HepG2 (cell line): ENCODE measurements at places on chromosomes 5 and 9. TPM values are rescaled to one million over a fixed set of nuclear protein-coding genes. Genes with fewer than 3 reads are reported as not detected.
A peak's percentile ranks its signal among the peaks of the same experiment; 100 is the strongest.

Gene TLX3
- polyA plus RNA-seq = not detected in 2 replicates

Gene CBY3
- not detected in 2 replicates for polyA plus RNA-seq

Gene ANKDD1B
- polyA plus RNA-seq = 0.12 and 0.16 TPM in 2 replicates

Gene FRMD3
- polyA plus RNA-seq = 1.9 and 3.2 TPM in 2 replicates

Gene MARCOL
- polyA plus RNA-seq = not detected in 2 replicates

Gene MORN5
- polyA plus RNA-seq = not detected in 2 replicates

Gene HAPLN1
- polyA plus RNA-seq = not detected in 2 replicates

Gene CARTPT
- not detected in 2 replicates for polyA plus RNA-seq

Gene IDNK
- 2.7 and 3.1 TPM in 2 replicates for polyA plus RNA-seq

Gene GDNF
- 0.17 and 0.24 TPM in 2 replicates for polyA plus RNA-seq

Gene BNIP1
- polyA plus RNA-seq = 10.0 and 13.2 TPM in 2 replicates

Gene RLN2
- not detected in 2 replicates for polyA plus RNA-seq

Gene FOXE1
- polyA plus RNA-seq = not detected in 2 replicates

- DNase-seq = no peak
- H3K36me3 ChIP-seq = no peaks in the 10 kb centered on the region
- no peak overlapping the region for H3K4me3 ChIP-seq
- H3K27me3 ChIP-seq = no peaks in the 10 kb centered on the region
Measured at GRCh38 chr9:3059781-3060468, 216.0 kb upstream of the PUM3 start.

DNA sequence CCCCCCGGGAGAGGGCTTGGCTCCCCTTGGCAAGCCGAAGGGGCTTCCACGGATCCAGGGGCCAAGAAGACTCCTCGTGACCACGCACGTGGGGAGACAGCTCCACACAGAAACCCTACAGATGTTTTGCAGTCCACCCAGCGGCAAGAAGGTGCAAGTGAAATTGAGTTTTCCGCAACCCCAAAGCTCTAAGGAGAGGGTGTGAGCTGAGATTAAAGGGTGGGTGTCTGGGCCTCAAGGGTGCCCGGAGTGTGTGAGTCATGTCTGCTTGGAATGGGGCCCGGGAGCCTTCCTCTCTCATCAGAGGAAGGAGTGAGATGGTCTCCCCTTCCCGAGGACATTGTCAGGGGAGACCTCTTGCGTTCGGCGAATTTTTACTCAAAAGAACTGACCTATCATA is 79.1 kb downstream of the OLFM1 start:
- no peak for DNase-seq
- peaks cover 9% of the 10 kb centered on the region for H3K27me3 ChIP-seq
- H3K4me1 ChIP-seq = no peaks in the 10 kb centered on the region
- H3K27ac ChIP-seq = no peak overlapping the region
- H3K36me3 ChIP-seq = no peaks in the 10 kb centered on the region

- DNase-seq = no peak
- 0 out of 3 replicates have a peak, but pooled peaks cover 4% of the 10 kb centered on the region for H3K27me3 ChIP-seq
- no peak overlapping the region for H3K27ac ChIP-seq
- no peak overlapping the region for H3K4me3 ChIP-seq
Measured at GRCh38 chr9:86601697-86602096, 247.5 kb upstream of the TUT7 start.

DNA sequence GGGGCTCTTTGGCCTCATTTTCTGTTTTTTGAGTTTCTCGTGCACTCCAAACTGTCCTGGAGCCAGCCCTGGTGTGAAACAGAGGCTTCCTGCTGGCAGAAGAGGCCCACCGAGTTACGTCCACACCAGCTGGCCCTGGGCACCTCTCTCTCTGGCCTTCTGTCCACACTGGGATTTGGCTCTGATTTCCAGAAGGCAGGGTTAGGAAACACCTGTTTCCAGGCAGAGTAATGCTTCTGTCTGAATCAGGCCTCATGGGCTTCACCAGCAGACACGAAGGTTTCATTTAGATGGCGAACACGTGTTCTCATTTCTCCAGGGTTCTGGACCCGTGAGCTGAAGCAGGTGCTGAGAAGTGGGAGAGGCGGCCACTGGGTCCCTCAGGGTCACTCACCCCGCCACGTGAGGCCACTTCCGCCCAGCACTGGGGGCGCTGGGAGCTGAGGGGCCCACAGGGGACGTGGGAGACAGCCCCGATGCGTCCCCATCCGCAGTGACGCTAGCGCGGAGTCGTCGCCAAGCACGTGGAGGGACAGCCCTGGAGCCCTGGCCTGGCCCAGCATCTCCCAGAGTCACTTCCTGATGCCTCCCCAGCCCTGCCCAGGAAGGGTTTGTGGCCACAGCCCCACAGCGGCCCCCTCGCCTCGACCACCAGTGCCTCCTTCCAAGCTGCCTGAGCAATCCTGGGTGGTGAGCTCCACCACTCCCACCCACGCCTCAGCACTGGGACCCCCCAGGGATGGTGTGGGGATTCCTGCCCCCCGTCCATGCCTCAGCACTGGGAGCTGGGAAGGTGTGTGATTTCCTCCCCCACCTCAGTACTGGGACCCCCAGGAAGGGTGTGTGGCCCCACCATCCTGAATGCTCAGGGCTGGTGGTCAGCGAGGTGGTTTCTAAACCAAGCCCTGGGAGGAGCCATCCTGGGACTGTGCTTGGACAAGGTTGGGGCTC is 4.9 kb upstream of the LRRC14B start:
- no peak for DNase-seq
- H3K27ac ChIP-seq = no peak overlapping the region
- H3K27me3 ChIP-seq = no peaks in the 10 kb centered on the region; the same call in none of the 2 replicates

DNA sequence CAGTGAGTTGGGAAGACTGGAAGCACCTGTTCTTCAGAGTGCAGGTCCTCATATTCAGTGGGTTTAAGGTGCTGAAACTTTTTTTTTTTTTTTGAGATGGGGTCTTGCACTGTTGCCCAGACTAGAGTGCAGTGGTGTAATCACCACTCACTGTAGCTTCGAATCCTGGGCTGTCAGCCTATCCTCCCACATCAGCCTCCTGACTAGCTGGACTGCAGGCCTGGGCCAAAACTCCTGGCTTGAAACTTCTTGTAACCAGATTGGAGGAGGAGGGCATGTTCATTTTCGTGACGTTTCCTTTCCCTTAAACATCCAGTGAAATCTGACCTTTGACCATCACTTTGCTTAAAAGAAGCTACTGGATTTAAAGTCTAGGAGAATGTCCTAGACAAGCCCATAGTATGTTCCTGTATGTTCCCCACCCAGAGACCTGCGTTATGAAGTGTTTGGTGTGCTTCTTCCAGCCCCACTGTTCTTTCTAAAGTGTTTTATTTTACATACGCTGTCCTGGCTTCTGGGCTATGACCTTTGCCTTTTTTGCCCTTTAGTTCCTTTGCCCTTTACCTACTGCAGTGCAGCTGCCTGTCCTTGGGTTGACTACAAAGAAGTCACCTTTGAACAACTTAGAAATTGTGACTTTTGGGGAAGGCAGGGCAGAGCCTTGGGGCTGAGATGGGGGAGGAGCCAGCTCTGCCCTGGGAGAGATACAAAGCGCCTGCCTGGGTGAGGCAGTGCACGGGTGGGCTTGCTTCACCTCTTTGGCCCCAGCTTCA is 18.4 kb downstream of the TENT4A start:
- H3K27me3 ChIP-seq = no peaks in the 10 kb centered on the region
- no peak overlapping the region for H3K4me3 ChIP-seq
- DNase-seq = no peak
- peaks cover 13% of the 10 kb centered on the region for H3K36me3 ChIP-seq
- H3K4me1 ChIP-seq = peaks cover 45% of the 10 kb centered on the region
- peak overlapping the region; percentile 43 for H3K27ac ChIP-seq

GRCh38 chr9:117097761-117098160 is 317.1 kb downstream of the ASTN2 start:
- no peak overlapping the region for H3K4me3 ChIP-seq
- no peaks in the 10 kb centered on the region for H3K27me3 ChIP-seq
- DNase-seq = no peak
- no peaks in the 10 kb centered on the region for H3K36me3 ChIP-seq
- no peaks in the 10 kb centered on the region for H3K4me1 ChIP-seq

DNA sequence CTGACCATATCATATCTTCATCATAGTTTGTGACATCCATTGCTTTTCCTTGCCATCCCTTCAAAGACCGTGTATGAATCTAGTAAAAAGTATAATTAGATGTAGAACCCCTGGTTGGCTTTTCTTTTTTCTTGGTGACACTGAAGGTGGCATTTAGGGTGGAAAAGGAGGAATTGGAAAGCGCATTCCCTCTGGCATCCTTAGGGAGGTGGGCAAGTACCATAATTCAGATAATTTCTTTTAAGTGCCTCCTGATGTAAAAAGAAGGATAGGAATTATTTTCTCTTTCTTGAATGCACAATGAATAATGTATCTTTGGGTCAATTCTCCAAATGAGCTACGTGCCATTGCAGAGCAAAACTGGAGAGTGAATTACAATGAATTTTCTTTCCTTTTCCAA is 73.2 kb upstream of the SMARCA2 start:
- H3K36me3 ChIP-seq = no peaks in the 10 kb centered on the region
- H3K4me1 ChIP-seq = no peaks in the 10 kb centered on the region
- no peak for DNase-seq
- H3K27me3 ChIP-seq = no peaks in the 10 kb centered on the region
- no peak overlapping the region for H3K4me3 ChIP-seq

- peaks cover 63% of the 10 kb centered on the region for H3K4me1 ChIP-seq
- peak overlapping the region; percentile 88 for H3K27ac ChIP-seq
- H3K36me3 ChIP-seq = no peaks in the 10 kb centered on the region
- no peaks in the 10 kb centered on the region; the same call in 2 of the 3 replicates for H3K27me3 ChIP-seq
- peak overlapping the region; percentile 92 for H3K4me3 ChIP-seq
Measured at GRCh38 chr5:140115186-140115500, 1.2 kb downstream of the PURA start.

DNA sequence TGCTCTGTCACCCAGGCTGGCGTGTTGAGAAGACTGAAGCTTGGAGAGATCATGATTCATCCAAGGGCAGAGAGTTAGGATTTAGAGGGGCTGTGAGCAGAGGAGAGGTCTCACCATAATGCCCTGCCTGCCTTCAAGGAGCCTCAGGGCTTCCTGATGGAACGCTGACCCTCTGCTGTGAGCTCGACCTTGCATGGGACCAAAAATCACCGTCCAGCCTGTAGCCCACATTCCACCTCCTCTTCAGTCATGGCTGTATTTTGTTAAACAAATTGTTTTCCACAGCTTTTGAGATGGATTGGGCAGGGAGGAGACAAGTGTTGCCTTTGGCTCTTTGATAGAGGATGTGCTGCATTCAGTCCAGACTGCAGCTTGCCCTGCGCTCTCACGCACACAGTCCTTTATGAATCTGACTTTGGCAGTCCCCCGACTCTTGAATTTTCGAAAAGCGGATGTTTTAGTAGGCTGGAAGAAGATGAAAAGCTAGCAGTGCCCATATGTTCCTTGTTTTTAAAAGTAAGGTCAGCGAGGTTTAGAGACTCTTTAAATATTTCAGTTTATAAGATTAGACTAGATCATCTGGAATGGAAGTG is 79.5 kb downstream of the MVB12B start:
- no peak overlapping the region for H3K27ac ChIP-seq
- peaks cover 56% of the 10 kb centered on the region for H3K36me3 ChIP-seq
- DNase-seq = no peak
- no peak overlapping the region for H3K4me3 ChIP-seq
- no peaks in the 10 kb centered on the region for H3K27me3 ChIP-seq

DNA sequence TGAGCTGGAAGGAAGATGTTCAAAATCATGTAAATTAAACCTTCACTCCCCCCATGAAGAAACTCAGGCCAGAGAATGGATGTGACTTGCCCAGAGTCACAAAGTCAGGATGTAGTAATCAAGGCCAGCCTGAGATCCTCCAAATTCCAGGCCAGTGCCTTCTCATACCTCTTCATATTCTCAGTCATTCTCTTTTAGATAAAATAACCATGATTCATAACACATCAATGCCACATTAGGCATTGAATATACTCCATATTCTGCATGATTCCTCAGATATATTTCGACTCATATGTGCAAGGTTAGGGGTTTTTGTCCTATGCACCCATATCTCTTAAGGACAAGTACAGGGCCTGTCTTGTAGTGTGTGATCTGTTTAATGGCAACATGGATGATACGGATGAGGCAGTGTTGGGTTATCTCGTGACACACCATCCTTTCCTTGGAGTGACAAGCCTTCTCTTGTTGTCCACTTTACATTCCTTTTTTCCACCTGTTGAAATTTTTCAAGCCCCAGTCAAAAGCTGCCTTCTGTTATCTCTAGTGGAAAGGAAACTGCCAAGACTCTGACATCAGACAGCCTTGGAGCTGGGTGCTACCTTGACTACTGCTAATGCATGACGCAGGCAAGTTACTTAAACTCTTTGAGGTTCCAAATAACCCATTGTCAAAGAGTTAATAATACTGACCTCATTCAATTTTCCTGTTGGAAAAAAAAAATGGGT is 227.5 kb upstream of the NR4A3 start:
- no peak for DNase-seq
- H3K27me3 ChIP-seq = no peaks in the 10 kb centered on the region
- no peaks in the 10 kb centered on the region for H3K4me1 ChIP-seq
- no peaks in the 10 kb centered on the region for H3K36me3 ChIP-seq

- H3K27ac ChIP-seq = no peak overlapping the region
- no peak overlapping the region for H3K4me3 ChIP-seq
- no peak for DNase-seq
Measured at GRCh38 chr5:169801324-169801777, 164.3 kb downstream of the DOCK2 start.

- H3K4me3 ChIP-seq = no peak overlapping the region
- no peak for DNase-seq
- H3K27me3 ChIP-seq = no peaks in the 10 kb centered on the region
- no peaks in the 10 kb centered on the region for H3K36me3 ChIP-seq
- no peak overlapping the region for H3K27ac ChIP-seq
- no peaks in the 10 kb centered on the region for H3K4me1 ChIP-seq
Measured at GRCh38 chr9:13430368-13431221, 151.1 kb upstream of the MPDZ start.

DNA sequence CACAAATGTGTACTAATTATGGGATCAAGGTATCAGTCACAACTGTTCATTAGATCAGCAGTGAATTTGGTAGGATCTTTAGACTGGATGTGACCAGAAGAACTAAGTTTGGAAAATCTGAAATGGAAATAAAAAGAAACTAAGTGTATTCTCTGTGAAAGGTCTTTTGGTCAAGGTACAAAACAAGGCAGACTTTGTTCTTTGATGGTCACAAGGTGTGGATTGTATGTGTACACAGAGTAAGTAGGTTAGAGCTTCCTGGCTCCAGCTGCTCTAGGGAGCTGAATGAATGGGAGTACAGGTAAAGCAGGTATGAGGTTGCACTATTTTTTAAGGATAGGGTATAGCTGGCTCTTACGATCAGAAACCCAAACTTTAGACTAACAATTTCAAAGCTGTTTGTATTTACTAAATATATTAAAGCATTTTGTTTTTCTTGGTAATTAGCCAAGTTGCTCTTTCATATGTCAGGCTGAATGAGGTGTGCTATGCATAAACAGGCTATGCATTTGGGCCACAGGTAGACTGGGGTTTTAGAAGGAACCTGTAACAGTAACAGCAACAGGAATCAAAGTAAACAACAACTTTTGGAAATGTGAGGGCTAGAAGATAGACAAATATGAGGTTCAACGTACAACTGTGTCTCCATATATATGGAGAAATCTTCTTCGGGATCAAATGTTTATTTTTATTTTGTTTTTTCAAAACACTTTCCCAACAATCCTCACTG is 32.5 kb downstream of the FAM169A start:
- no peak overlapping the region for H3K4me3 ChIP-seq

DNA sequence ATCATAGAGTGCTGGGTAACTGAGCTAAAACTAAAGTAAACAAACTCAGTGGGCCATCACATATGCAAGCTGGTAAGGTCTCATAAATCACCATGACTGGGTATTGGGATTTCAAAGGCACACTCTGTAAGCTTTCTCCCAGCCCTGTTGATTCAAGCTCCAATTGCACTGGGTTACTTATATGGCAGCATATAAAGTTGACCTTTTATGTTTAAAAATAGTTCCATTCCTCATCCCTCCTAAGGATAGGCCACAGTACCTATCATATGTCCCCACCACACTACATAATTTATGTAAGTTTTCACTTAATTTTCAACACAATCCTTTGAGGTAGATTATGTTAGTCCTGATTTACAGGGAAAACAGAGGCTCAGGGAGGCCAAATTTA is 438.4 kb downstream of the RAB3C start:
- H3K27ac ChIP-seq = no peak overlapping the region
- peaks cover 18% of the 10 kb centered on the region for H3K4me1 ChIP-seq
- H3K36me3 ChIP-seq = no peaks in the 10 kb centered on the region; the same call in 2 of the 3 replicates
- no peaks in the 10 kb centered on the region; the same call in 1 of the 2 replicates for H3K27me3 ChIP-seq
